ENCODE measurements at places on chromosomes 3 and 15.

DNA sequence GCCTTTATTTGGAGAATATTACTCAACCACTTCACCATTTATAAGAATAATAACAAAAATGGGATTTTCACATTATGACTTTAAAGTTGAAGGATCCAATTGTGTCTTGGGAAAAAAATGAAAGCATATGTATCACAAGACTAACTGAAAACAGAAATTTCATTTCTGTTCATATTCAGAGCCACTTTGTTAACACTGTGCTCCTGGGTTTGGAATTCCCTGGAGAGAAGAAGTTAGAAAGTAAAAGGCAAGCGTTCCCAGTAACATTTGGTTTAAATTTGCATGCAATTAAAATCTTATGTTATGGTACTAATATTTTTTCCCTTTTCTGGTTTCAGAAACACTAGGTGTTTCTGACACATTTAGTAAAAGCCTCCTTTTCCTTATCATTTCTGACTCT, 230.8 kb downstream of the RBMS3 start:
- no peak for DNase-seq

- DNase-seq, result peak; percentile 32
Observed at GRCh38 chr3:168077091-168077490, 18.6 kb downstream of the GOLIM4 start.

DNA sequence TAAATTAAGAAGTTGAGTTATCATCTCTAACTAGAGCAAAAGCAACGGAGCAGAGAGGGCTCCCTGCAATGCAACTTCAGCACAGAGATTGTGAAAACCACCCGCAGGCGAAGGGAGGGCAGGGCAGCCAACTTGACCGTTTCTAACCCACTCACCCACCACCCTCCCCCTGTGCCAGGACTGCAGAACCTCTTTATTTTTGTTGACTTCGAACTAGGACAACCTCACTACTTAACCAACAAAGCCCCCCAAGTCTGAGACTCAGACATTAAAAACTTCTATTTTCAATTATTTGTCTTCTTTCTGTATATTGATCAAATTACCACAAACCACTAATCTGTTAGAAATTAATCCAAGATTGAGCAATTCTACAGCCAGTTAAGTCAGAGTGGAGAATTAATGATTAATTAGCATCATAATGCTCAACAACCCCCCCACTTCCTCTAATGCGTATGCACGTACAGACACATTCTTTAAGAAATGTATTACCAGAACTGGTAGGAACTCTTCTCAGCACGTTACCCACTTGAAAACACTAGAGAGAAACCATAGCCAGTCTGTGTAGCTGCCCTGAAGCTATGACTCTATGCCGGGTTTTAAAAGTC, 2.0 kb downstream of the MGLL start:
- no peak for DNase-seq

- DNase-seq, result peak; percentile 12
Observed at GRCh38 chr15:56719774-56720555, 13.3 kb downstream of the ZNF280D start.

- DNase-seq, result peak; percentile 54
Observed at GRCh38 chr3:146218880-146219866, 31.7 kb downstream of the PLSCR4 start.

DNA sequence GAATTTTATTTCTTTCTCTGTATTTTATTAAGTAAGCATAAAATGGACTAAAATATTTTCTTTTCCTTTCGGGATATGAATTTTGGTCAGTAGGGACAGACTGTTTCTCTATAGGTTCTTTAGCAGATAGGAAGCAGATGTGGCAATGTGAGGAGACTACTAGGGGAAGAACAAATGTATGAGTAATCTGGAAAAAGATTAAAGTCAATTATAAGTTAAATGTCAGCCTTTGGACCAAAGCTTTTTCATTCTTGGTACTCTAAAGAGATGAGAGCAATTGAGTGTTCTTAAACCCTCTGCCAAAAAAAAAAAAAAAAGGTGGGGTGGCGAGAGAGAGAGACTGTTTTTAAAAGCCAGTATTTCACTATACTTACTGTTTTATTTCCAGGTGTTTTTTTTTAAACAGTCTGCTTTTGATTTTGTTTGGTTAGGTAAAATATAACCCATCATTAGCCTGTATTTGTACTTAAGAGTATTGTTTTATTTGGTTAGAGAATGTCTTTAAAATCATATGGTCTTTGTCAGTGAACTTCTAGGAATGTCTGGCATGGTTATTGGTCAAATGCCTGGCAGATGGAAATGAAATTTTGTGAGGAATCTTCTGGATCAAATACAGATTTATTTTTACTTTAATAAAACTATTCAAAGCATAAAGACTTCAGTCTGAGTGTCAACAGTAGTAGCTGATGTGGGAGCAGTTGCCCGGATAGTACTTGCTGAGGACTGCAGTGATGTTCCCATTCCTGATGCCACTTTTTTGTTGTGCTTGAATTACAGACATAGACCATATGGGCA, 63.8 kb downstream of the LRRC49 start:
- no peak for DNase-seq

DNA sequence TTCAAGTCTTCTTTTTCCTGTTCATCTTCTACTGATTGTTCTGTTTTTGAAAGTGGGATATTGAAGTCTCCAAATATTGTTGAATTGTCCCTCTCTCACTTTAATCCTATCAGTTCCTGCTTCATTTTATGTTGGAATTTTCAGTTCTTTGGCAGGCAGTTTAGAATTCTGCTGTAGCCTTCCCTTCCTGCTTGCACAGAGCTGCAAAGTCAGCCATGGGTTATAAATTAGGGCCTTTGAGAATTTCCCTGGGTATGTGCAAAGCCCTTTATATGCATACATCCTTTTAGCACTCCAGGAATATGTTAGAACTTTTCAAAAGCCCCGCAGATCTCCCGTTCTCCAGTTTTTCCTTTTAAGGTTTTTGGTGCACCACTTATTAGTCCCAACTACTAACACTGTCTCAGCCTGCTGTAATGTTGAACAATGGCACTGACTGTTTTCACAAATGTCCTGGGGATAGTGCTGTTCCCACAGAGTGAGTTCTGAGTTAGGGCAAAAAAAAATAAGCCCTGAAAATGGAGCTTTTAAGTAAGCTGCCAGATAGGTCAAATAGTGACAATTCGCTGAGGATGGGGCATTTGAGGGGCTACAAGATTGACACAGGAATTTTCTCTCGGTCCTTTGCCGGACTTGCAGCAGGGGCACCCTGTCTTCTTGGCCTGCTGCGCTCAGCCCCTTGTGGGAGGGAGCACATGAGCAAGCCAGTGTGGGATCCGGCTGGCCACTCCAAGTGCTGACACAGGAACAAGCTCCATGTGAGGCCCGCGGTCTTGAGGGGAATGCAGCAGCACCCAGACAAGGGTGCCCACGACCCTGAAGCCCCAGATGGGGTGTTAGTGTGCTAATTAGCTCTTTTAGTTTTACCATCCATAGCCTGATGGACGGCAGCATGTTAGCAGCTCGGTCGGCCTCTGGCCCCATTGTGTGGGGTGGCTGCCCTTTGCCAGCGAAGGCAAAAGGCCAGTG, 96.0 kb downstream of the VPS8 start:
- peak; percentile 5 for DNase-seq

- DNase-seq, result peak; percentile 28
Observed at GRCh38 chr3:143124601-143125520, 5.3 kb downstream of the CHST2 start.

DNA sequence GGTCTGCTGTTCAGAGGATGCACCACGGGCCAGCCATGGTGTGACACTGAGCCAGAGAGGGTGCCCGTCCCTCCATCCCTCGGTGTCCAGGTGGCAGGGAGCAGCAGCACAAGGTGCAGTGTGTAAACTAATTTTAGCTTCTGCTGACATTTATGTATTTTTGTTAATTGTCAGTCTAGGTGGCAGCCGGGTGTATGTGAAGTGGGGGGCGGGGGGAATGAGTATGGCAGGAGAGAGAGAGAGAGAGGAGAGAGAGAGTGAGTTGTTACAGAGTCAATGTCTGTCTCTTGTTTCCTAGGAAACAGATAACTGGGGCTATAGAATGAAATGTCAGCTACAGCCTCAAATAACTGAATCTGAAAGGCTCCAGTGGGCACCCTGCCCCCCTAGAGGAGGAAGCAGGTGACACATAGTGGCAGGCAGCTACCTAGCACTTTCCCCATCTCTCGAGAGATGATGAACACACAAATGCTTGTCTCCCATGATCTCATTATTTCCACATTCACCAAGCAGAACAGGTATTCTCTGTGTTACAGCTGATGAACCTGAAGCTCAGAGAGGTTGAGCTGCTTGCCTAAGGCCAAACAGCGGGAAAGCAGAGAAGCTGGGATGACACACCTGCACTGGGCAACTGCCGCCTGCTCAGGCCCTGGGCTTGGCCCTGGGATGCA, 24.7 kb downstream of the RASGRF1 start:
- no peak for DNase-seq

DNA sequence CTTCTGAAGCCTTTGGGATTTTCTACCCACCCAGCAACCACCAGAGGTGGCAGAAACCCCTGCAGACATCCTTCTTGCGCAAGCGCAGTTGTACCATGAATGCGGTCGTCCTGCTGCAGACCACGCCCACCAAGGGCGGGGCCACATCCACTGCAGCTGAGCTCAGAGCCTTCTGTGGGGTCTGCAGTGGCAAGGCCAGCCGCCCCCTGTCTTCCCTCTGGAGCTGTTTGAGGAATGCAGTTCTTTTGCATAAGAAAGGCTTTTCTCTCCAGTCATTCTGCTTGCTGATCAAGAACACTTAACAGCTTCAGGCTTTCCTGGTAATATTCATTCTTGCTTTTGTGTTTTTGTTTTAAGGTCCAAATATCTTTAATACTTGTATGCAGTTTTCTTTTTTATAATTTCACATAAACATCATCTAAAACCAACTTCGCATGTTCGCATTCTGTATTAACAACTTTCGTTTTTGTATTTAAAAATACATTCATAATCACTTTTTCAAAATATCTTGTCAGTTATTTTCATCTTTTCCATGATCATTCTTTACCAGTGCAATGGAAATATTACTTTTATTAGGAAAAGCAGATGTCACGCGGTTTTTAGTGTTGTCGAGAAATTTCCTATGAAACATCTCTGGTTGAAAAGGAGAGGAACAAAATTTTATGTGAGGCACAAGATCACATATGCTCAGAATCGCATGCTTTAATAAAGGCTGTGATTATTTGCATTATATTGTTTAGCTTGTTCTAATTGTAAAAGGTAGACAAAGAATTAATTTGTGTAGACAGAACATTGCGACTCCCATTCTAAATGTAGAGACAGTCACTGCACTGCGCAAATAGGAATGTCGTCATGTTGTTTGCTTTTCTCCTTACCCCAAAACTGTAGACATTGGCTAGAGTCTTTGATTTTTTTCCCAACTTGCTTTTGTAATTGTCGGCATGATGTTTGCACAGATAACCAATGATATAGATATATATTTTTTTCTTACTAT, 98.1 kb upstream of the SNRPN start:
- DNase-seq, result peak; percentile 89

- no peak for DNase-seq
Observed at GRCh38 chr15:98121957-98122356, 161.5 kb downstream of the ARRDC4 start.

- DNase-seq, result no peak
Observed at GRCh38 chr15:32872621-32873283, 154.9 kb downstream of the GREM1 start.

DNA sequence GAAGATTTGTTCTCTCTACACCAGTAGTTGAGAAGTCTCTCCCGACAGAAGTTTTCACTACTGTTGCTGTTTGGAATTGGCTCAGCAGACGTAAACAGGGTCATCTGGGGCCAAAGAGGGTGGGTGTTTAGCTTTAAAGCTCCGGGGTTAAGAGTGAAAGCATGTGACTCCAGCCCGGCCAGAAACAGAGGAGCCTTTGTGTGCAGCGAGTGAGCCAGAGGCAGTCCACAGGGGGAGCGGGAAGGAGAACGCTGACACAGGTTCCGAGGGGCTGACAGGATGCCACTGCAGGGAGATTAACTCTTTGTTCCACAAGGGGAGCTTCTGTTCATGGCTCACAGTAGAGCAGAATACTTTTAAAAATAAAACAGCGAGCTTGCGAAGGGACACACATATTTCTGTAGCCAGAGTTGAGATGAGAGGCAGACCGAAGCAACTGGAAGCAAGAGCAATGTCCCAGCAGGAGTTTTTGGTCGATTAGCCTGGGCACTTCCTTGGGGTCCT, 26.9 kb downstream of the BMF start:
- DNase-seq, result peak; percentile 85

- no peak for DNase-seq
Observed at GRCh38 chr3:63991666-63992065, 31.6 kb downstream of the PSMD6 start.

GRCh38 chr3:37324850-37325321, 150.5 kb upstream of the LRRFIP2 start:
- DNase-seq, result peak; percentile 76

DNA sequence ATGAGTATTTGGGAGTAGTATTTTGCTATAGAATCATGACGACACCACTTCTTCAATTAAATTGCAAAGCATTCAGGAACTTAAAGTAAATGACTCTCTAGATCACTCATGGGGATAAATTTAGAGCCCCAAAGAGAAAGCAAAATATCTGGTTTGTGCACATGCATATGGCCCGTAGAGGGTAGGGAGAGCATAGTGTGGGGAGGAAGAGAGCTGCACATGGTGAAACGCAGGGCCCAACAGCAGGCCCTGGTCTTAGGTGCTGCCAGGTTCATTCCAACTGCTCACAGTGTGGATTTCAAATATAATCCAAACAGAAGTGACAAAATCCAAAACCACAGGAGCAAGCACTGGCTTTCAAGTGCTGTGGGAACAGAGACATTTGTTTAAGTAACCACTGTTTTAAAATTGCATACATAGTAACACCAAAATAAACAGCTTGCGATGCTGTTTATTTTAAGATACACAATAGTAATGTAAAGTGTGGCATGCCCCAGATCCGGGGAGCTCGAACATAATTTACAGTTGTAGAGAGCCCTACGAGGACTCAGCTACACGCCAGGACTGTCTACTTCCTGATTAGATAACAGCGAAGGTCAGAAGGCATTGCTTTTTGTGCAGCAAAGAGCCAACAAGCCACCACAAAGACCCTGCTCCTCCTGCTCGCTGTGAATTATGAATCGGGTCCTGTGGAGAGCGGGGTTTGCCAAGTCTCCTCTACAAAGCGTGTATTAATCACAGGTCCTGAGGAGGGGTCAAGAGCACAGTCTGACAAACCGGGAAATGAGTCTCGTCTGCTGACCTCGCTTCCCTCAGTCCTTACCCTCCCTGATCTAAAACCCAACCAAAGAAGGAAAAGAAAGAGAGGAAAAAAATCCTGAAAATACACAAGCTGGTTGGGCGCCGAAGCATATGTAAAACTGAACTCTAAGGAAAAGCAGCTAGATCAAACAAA, 80.6 kb downstream of the MEIS2 start:
- peak; percentile 75 for DNase-seq

DNA sequence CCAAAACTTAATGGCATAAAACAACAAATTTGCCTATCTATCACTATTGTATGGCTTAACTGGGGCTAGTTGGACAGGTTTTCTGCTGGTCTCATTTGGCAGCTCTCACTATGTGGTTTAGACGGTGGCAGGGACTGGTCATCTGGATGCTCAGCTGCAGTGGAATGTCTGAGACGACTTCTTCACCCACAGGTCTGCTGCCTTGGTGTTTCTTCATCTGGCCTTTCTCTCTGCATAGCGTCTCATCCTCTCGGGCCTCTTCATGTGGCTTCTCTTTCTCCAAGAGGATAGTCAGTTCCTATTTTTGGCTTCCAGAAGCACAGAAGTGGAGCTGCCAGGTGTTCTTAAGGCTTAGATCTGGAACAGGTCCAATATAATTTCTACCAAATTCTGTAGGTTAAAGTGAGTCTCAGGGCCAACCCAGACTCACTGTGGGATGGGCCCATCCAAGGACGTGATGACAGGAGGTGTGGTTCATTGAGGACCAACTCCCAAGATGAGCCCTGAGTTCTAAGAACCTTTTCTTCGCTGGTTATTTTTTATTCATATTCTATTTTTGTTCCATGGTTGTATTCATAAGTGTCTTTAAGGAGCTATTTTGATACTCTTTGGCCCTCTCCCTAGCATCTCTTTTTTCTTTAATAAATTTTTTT, 18.6 kb downstream of the UBE2Q2 start:
- DNase-seq, result peak; percentile 30
